BE2C (cell line): ENCODE measurements at places on chromosomes 7 and 10.

GRCh38 chr7:54563329-54563916, 21.2 kb downstream of the VSTM2A start:
- no peak for DNase-seq

- no peak for DNase-seq
Observed at GRCh38 chr10:83425306-83425705, 714.0 kb upstream of the GHITM start.

DNA sequence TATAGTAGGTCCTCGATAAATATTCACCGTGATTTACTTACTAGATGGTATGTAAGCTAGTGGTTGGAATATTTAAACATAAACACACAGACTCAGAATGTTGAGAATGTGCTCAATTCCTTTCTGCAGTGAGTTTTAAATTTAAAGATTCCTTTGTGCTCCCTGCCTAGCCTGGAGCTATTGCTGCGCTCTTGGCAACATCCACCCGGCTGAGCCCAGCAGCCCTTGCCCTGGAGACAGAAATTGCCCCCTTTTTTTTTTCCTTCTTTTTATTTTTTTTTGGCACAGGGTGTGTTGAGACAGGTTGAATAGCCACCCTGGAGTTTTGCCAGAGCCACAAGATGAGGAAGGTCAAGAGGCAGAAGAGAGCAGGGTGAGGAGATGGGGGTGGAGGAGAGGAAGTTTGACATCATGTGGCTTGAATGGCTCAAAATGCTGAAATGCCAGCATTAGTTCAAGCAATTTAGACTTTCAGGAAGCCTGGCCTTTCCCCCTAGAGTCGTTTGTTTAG, 180.8 kb downstream of the PRKCQ start:
- no peak for DNase-seq

DNA sequence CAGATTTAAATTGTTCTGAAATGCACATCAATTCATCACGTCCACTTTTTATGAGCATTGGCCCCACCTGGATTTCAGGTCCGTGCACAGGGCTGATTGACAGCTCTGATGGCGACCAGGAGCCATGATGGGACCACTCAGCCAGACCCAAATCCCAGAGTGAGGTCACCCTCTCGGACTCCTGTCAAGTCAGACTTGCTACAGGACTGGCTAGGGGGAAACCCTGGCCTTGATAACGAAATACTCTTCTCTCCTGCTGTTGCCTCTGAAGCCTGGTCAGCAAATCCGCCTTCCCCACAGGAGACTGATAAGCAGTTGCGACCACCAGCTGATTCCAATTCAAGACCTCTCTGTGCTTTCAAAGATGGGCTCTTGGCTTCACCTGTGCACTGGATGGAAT, 76.4 kb downstream of the CARD11 start:
- no peak for DNase-seq

GRCh38 chr7:28069807-28070206, 110.8 kb downstream of the JAZF1 start:
- DNase-seq = no peak

DNA sequence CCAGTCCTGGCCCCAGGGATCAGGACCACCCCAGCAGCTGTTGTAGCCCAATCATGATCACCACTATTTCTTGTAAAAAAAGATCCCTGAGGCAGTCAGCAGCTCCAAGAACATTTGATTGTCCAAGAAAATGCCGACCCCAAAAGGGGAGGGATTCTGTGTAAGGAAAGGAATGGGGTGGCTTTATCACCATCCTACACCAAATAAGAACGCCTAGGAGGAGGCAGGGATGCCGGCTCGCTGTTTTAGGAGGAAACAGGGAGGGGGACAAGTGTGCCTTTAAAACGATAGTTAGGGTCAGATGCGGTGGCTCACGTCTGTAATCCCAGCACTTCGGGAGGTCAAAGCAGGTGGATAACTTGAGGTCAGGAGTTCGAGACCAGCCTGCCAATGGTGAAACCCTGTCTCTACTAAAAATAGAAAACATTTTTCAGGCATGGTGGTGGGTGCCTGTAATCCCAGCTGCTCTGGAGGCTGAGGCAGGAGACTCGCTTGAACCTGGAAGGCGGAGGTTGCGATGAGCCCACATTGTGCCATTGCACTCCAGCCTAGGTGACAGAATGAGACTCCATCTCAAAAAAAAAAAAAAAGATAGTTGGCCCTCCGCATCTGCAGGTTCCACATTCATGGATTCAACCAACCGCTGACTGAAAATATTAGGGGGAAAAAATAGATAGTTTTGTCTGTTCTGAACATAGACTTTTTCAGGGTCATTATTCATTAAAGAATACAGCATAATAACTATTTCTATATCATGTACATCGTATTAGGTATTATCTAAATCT, 63.6 kb downstream of the PDIA4 start:
- no peak for DNase-seq

- DNase-seq = no peak
Observed at GRCh38 chr7:142522735-142523134, 226.5 kb upstream of the PRSS1 start.

DNA sequence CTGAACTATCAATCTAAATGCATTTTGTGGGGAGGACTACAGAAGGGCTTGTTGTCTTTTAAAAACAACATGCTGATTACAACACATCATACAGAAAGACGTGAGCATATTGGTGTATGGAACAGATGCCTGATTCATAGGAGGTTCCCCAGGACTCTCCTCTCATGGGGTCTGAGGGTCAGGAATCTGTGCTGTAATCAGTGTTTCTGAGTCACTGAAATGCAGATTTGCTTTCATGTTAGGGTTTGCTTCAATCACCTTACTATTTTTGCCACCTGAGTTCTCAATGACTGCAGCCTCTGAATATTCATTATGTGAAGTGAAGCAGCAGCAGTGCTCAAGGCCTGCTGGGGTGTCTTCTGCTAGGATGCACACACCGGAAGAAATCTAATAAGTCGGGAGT, 550 bp upstream of the ANK3 start:
- DNase-seq = no peak

DNA sequence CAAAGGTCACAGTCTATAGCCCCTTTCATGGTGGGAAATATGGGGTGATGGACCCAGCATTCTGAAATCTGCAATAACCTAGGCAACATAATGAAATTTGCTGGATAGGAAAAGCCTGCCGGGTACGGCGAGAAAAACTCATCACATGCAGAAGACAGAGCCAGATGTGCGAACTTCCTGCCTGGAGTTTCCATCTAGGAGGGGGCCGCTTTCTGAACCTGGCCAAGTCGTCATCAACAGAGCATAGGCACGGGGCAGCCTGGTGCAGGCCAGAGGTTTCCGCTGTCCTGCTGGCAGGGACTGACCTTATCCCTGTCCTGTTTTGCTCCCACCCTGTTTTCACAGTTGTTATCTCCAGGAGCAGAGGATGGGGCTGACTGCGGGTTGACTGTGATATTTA, 27.4 kb downstream of the CCDC3 start:
- no peak for DNase-seq

GRCh38 chr10:120508393-120508792, 51.4 kb downstream of the PLPP4 start:
- no peak for DNase-seq

DNA sequence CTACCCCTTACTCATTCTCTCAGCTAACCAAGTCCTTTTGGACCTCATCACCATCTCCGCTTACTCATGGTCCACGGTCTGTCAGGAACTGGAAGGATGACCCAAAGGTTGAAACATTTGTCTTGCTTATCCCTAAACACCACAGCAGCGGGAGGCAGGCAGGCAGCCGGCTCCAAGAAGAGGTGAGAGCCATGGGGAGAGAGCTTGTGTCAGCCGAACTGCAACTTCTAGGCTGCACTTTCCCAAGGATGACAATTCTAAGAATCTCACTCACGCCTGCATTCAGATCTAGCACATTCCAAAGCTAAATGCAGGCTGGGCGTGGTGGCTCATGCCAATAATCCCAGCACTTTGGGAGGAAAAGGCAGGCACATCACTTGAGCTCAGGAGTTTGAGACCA, 86.0 kb downstream of the SPDYE5 start:
- no peak for DNase-seq

- DNase-seq = no peak
Observed at GRCh38 chr10:79380946-79381721, 33.9 kb downstream of the PPIF start.

DNA sequence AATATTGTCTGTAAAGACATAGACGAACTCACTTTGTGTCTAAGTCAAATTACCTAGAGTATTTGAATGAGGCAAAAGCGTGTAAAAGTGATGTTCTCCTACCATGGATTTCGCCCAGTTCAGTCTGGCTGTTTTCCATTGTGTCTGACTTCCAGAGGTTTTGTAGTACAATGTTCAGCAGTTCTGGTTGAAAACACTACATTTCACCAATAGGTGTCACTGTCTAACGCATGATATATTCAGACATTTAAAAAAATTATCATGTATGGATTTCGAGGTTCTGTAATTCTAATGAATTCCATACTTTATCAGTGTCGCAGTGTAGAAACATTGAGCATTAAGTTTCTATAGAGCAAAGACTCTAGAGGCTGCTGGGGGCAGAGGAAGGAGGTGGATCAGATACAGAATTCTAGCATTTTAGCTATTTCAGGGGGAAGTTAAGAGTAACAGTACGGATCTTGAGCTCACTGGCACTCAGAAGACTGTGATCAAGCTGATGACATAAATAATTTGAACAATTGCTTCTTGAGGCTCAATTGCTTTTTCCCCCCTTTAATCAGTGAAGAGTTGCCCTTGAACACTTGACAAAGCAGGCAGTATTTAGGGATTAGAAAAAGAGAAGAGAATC, 196.9 kb upstream of the RHOBTB1 start:
- DNase-seq = no peak

- DNase-seq = no peak
Observed at GRCh38 chr7:73354196-73354595, 26.2 kb downstream of the FKBP6 start.

GRCh38 chr7:106102387-106102966, 9.6 kb downstream of the SYPL1 start:
- no peak for DNase-seq

DNA sequence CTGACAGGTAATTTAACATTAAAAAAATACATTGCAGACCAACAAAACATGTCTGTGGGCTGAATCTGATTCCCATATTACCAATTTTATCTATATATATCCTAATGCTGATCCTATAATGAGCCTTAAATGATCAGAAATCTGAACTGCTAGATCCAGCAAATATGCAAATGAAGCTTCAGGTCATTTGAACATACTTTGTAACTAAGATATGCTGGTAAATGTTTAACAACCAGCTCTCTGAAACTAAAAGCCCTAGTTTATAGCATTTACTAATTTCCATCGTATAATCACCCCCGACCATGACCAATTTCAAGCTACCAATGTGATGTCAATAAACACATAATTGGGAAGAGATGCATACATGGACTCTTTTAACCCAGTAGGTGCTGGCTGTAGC, 42.1 kb downstream of the PANK1 start:
- no peak for DNase-seq

GRCh38 chr10:48895803-48896195, 43.8 kb downstream of the LRRC18 start:
- no peak for DNase-seq

DNA sequence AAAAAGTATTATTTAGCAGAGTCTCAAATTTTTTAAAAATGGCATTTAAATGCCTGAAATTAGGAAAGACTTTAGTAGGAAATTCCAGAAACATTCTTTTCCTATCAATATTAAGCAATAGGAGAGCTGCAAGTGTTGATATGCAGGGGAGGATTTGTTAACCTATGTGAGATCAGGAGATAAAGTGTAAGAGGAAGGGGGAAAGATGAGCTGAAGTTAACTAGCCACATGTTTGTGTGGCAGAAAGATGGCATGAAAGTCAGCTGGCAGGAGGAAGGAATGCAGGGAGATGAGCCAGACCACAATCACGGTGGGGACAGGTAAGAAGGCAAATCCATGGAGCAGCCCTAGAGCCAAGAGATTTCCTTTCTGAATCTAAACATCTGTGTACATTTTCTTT, 303.6 kb downstream of the MAGI2 start:
- DNase-seq = no peak

- no peak for DNase-seq
Observed at GRCh38 chr10:90920986-90921666, at the start of gene ANKRD1. TSS of gene ANKRD1 (minus strand) at chr10:90921087. CDS start at chr10:90921027, 60 bp downstream.

DNA sequence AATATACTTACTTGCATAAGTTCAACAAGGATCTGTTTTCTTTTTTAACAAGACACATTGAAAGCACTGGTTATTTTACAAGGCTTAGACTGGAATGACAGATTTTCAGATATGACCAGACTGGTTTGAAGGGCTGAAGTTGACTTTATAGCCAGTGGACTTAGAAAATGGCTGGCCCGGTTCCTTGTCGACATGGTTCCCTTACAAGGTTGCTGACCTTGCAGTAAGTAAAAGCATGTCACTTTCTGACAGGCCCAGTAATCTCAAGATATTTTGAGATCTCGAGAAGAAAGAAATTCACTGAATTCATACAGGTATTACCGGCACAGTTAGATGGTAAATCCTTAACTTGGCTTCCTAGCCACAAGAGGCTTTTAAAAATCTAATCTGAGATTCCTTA, 136.5 kb downstream of the COBL start:
- no peak for DNase-seq

- DNase-seq = no peak
Observed at GRCh38 chr10:126670895-126671261, 385 bp upstream of the C10orf90 start.

DNA sequence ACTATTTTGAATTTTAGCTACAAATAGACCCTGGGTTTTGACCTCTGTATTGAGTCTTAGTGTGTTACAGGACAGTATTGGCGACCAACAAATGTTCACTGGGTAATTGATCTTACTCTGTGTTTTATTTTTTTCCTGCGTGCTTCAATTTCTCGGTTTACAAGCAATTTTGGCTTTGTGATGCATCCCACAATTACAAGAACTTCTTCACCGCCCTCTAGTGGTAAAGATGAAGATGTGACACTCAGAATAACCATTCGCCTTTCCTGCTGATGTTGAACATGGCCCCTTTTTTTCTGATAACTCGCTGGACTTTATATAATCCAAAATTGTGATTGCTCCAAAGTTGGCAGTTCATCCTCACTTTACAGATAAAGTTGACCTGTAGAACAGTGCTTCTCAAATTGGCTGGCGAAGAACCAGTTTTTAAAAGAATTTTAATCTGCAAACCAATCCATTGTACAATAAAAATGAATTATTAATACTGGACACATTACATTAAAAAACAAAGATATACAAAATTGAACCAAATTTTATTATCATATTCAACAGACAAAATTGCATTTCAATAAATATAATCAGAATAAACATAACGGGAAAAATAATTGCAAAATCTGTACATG, 20.2 kb upstream of the SMC3 start:
- no peak for DNase-seq

DNA sequence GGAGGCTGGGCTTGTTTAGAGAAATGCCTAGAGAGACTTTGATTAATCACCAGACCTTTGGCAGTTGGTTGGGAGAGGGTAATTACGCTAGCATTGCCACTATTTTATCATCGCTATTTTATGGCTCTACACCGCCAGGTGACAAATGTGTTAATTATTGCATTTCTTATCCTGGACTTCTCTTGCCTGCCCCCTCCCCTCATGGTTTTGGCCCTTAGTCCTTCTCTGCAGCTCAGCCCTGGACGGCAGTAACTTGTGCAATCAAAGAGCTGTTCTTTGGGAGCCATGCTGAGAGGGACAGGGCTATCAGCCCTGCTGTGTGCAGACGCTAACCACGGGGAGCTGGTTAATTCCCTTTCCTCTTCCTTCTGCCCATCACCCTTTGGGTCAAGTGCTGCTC, 585.0 kb downstream of the AUTS2 start:
- no peak for DNase-seq
